ENCODE measurements at places on chromosomes 11 and 22.

DNA sequence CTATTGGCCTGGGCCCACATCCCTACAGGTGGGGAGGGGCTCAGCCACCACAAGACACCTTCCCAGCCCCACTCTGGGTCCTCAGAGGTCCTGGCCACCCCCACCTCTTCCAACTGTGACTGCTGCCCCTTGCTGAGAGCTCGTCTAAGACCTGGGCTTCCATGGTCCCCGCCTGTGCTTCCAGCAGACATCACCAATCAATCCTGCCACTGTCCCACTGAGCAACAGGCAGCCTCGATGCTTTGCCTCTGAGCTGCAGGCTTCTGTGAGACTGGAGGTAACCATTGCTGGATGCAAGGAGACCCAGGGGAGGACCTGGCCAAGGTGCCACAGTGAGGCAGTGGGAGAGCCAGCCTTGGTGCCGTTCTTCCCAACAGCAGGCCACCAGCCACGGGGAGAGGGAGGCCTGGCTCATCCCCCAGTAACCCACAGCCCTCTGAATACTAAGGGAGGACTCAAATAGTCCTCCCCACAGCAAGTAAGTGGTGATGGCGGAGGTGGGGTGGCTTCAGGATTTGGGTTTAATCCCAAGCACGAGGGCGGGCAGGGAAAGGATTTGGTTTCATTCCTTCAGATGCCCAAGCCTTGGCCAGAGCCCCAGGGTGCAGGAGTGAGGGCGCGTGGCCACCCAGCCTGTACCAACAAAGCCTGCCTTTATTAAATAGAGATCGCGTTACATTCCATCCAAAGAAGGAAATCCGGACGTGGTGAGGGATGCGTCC is 5.5 kb upstream of the FADS3 start:
- no peak for DNase-seq

DNA sequence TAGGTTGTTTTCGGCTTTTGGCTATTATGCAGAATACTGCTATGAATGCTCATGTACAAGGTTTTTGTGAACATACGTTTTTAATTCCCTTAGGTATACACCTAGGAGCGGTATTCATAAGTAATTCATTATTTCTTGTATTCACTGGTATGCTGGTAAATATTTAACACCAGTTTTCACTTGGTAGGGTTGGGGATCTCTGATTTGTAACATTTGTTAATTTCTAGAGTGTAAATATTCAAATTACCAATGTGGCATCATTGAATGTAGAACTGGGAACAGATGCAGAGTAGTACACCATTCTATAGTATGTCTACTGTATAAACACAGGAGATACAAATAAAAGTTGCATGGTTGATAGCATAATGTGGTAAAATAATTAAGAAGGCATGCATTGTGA is 16.3 kb downstream of the GVQW3 start:
- DNase-seq = no peak

DNA sequence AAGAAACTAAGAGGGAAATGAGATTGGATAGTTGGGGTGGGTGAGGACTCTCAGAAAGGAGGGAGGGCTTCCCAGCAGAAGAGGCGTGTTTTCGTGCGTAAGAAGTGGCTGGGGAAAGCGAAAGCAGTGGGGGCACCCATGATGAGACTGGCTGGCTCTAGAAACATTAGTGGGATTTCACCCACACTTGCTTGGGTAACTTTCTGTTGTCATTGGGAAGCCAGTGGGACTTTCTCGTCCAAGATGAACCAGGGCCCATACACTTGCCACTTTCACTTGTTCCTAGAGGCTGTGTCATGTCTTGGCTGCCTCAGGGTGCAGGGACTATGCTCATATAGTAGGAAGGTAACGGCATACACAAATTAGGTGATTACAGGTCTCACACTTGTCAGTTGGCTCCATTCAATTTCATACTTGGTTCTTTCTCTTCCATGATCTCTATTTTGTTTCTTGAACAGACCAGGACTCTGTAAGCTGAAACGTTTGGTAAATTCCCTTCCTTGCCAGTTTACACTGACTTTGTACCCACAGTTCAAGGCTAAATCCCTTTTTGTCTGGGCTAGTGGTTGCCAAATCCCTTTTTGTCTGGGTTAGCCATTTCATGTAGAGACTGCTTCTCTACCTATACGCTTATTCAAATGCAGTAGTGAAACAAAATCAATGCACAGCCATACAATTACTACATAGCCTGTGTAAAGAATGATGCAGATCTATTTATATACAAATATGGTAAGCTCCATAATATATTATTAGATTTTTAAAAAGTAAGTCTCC is 42.0 kb upstream of the CXCR5 start:
- DNase-seq = no peak

- no peak for DNase-seq
Measured at GRCh38 chr11:96015906-96016565, 92.1 kb upstream of the MTMR2 start.

DNA sequence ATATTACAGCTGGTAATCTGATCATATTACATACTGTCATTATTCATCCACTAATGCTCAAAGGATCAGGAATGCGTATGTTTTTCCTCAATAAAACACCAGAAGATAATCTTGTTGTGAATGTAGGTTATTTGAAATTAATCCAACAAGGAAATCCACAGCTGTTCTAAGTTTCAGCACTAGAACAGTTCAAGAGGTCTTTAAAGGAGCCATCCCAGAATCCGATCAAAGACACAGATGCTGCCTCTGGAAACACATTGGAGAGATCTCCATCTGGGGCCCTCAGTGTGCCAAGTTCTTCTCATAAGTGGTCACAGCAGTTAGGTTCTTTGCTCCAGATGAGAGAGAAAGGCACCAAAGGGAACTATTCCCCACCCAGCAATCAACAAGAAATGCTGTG is 1955.1 kb upstream of the RAG2 start:
- no peak for DNase-seq

DNA sequence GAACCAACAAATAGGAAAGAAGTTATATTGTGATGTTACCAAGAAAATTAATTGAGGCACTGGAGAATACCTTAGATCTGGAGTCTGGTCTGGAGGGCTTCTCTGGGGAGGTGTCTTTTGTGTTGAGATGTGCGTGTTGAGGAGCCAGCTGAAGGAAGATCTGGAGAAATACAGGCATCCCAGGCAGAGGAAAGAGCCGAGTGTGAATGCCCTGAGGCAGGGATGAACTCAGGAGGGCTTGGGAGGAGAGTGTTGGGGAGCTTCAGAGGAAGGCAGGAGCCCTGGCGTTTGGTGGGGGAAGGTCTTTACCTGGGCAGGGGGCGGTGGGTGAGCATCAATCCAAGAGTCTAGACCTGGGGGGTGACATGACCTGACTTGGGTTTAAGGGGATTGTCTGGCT is 13.1 kb downstream of the SYNGR1 start:
- DNase-seq = no peak
